ENCODE measurements at places on chromosomes 12 and 14.
A peak's percentile ranks its signal among the peaks of the same experiment; 100 is the strongest.

- peak; percentile 16 for DNase-seq
Measured at GRCh38 chr12:13165617-13166041, 30.9 kb upstream of the EMP1 start.

GRCh38 chr12:74619884-74620283, 82.2 kb downstream of the ATXN7L3B start:
- no peak for DNase-seq

GRCh38 chr14:53167602-53168328, 14.6 kb upstream of the DDHD1 start:
- DNase-seq = no peak

DNA sequence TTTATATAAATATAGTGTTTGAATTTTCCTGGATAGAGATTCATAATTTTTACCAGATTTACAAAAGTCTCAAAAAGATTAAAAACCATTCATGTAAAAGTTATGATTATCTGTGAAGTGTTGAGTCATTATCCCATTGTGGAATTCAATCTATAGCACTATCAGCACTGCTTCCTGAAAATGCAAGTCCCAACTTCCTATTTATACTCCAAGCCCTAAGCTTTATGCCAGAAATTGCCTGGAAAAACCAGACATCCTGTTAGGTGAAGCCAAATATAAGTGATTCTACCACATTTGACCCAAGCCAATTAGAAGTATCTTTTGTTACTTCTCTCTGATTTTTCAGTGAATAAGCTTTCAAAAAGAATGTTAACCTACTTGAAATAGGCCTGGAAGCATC, 129.1 kb downstream of the GPR135 start:
- DNase-seq = no peak

DNA sequence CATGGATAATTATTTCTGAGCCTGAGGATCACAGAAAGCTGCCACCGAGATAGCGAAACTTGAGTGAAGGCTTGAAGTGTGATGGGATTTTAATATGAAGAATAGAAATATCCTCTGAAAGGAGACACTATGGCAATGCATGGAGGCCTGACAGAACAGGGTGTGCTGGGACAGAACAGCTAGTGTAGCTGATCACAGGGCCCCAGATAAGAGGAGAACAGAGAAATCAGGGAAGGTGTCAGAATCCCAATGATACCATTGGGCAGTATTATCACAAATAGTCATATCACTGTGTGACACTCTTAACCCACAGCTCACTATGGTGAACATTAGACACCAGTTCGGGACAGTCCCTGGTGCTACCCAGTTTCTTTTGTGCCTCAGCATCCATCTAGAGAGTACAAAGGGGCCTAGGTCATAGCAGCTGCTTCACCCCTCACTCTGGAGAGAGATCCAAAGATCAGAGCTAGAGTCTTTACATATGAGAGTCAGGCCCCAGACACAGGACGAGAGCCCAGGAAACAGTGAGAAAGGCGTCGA, 506 bp upstream of the OR10P1 start:
- no peak for DNase-seq

GRCh38 chr12:110277530-110278254, 3.4 kb upstream of the ATP2A2 start:
- no peak for DNase-seq

DNA sequence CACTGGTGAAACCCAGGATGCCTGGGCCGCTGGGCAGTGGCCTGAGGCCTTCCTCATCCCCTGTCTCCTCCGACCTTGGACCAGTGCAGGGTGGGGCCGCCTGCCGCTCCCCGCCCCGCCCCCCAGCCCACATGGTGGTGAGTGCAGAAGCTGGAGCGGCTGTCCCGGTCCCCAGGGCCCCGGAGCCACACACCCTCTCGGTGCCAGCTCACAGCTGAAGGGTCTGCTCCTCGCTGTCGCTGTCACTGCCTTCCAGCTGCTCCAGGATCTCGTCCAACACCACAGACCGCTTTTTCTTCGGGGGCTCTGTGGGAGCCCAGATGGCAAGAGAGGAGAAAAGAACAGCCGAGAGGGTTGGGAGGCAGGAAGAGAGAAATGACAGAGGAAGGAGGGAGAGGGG, 143.1 kb downstream of the RBM19 start:
- DNase-seq = no peak

DNA sequence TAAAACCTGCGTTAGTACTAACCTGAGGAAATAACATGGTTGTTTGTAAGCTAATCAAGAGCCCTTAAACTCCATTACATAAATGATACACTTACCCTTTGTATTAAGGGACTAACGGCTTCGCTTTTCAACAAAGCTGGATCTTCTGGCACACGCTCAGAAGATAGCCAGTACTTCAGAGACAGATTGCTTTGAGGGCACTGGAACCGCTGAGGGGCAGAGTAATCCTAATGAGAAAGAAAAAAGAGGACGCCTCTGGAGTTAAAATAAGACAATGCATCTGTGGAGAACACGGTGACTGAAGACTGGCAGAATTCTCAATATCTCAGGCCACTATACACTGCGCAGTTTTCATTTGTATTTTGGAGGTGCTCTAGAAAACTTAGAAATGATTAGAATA, 1.5 kb upstream of the KTN1 start:
- DNase-seq = no peak

GRCh38 chr12:39805651-39806050, 186.0 kb upstream of the ABCD2 start:
- no peak for DNase-seq

DNA sequence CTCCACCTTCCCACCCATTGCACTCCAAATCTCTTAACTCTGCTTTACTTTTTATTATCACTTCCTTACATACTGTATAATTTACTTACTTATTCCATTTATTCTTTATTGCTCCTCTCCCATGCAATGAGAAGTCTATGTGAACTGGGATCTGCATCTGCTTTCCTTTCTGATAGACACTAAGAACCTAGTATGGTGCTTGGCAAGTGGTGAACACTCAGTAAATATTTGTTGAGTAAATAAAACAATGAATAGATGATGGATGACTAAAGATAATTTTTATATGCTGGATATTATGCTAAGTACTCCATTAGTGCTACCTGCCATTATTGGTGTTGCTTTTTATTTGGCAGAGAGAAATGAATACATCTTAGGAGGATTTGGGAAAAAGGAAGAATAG, 151.0 kb downstream of the TPH2 start:
- DNase-seq = no peak

DNA sequence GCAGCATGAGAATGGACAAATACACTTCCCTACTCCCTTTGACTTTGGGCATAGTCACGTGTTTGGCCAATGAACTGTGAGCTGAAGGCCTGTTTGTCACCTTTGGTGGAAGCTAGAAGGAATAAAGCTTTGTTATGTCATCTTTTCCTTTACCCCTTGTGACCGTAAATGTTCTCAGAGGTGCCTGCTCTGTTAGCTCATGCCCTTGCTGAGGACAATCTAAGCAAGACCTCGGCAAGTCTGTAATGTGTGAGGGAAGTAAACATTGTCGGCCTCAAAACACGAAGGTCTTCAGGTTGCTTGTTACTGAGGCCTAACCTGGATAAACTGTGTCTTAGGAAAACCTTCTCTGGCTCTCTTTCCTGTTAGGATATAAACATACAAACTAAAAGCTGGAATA, 354.2 kb downstream of the TMEM132D start:
- DNase-seq = no peak

DNA sequence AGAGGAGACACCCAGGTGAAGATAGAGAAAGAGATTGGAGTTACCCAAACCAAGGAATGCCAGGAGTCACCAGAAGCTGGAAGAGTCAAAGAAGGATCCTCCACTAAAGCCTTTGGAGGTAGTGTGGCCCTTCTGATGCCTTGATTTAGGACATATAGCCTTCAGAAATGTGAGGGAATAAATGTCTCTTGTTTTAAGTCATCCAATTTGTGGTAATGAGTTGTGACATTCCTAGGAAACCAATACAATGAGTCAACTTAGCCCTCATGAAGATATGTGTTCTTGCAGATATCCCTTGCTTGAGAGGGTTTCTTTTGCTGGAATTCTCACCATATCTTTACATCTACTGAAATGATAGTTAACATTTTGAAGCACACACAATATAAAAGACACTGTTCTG, 58.8 kb downstream of the CCER1 start:
- no peak for DNase-seq

GRCh38 chr12:106773286-106774004, 1.0 kb upstream of the RIC8B start:
- no peak for DNase-seq

GRCh38 chr12:115303723-115304309, 619.8 kb upstream of the TBX3 start:
- no peak for DNase-seq

DNA sequence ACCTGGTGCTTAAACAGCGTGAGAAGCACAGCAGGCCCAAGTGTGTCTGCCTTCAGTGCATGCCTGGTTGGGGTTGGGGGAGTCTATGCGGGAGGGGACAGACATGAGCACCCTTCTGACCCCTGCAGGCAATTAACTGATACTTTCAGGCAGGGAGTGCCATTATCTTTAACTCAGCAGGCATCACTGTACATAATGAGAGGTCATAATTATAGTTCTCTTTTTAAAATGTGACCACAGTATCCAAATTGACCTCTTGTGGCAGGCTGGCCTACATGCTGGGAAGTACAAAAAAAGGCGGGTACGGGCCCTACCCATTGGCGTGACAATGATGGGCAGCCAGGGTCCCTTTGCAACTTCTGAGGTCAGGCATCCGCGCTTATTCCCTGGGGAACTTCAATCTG, 209.1 kb downstream of the FOXN3 start:
- no peak for DNase-seq

- DNase-seq = no peak
Measured at GRCh38 chr12:114562654-114563053, 121.3 kb downstream of the TBX3 start.

DNA sequence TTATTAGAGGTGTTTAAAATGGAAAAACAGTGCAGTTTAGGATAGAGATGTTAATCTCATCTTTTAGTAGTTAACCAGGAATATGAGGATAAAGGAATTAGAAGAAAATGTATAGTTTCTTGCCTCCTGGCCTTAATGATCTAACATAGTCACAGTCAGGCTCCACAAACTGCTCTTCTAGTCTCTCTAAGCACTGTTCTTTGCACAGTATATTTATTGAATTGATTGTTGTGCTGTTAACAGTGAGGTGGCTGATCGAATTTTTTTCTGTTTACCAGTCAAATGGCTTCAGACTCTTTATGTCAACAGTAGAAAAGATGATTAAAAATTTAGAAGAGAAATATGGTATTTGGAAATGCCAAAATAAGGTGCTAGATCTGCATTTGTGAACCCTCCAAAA, 37.8 kb downstream of the ATF7IP start:
- no peak for DNase-seq

DNA sequence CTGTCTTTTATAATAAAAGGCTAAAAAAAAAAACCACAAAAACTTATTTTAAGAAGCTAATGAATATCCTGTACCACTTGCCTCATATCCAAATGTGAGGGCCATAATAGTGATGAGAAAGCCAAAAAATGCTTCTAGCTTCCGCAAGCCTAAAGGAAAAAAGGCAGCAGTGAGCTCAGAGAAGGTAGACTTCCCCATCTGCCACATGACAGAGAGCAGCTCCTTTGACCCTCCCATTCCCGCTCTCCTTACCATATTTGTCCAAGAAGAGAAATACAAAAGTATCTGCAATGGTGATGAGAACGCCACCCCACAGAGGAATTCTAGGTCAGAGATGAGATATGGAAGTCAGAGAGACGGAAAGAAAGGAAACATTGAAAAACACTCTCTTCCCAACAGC, 27.1 kb downstream of the SLC11A2 start:
- no peak for DNase-seq

DNA sequence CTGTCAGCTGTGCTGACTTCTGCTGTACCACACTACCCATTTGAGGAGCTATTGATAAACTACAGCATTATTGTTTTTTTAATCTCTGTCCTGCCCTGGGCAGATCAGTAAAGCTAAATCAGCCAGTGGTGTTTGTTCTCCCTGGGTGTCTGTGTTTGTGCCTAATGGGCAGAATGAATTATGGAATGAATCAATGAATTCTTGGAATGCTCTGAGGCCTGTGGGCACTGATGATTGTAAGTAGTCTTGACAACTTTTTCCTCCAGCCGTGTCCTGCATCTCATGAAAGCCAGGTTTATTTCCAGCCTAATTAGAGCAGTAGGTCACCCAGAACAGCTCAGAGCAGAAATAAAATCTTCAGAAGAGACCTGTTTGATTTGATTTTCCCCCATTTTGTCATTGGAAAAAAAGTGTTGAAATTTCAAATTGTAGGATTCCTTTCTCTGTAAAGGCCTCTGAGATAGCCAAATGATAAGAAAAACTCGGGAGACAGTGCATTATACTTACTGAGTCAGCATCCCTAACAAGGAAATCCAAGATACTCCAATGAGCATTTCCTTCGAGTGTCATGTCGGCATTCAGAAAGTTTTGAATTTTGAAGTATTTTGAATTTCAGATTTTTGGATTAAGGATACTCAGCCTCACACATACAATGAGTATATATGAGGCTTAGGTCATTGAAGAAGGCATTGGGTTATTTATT, 19.4 kb upstream of the EVL start:
- DNase-seq = no peak

- DNase-seq = no peak
Measured at GRCh38 chr14:103838117-103838516, 9.3 kb downstream of the PPP1R13B start.

- DNase-seq = no peak
Measured at GRCh38 chr14:100773331-100774163, 46.9 kb downstream of the DLK1 start.

GRCh38 chr12:4288296-4289131, 15.0 kb downstream of the CCND2 start:
- no peak for DNase-seq

GRCh38 chr14:50599700-50600444, 39.9 kb downstream of the ATL1 start:
- DNase-seq = no peak

DNA sequence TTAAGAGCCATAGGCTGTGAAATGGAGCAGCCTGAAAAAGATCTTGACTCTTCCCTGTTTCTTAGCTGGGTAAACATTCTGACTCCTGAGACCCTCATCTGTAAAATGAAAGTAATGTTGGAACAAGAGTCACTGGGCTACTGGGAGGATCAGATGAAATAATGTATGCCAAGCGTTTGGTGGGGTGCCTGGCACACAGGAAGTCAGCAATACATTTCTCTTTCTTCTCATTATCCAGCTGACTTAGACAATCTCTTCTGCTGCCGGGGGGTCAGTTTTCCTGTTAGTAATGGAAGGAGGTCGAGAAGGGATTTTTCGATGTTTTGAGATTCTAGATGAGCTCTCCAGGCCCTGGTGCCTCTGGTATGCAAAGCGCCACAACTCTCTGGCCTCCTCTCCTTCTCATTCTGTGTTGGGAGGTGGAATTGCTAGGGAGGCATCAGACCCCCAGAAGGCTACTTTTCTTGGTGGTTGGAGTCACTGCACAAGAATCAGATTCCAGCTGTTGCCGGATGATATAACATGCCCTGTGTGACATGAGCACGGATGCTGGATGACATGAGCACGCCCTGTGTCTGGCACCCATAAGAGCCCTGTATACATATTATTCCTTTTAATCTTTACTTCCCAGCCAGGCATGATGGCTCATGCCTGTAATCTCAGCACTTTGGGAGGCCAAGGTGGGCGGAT, 4.3 kb downstream of the OASL start:
- DNase-seq = no peak

DNA sequence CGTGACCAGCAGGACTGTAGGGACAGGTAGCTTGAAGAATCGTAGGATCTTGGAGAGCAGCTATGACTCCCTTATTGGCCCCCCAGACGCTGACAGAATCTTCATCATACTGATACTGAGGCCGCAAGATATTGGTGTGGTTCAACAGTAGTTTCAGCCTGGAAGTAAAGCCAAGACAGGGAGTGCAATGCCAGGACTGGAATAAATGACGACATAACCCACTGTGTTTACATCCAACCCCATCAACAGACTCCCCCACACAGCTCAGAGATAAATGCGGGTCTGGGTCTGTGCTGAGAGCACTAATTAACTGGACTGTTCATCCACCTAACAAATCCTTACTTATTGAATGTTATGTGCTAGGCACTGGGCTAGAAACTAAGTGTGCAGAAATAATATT, 16.6 kb downstream of the NOXRED1 start:
- DNase-seq = no peak

Data from GM12864 (cell line).